ENCODE measurements at places on chromosomes 5 and 9. TPM values are rescaled to one million over a fixed set of nuclear protein-coding genes. Genes with fewer than 3 reads are reported as not detected.

- peak; percentile 15 for DNase-seq
Measured at GRCh38 chr9:23123048-23123632, 676.5 kb downstream of the DMRTA1 start.

HAVCR2 gene
- 0.11 TPM for total RNA-seq

BARHL1 gene
- not detected for total RNA-seq

GRCh38 chr5:16593013-16593412 is 23.8 kb downstream of the RETREG1 start:
- DNase-seq = no peak

EMB gene
- total RNA-seq = 48.4 TPM

IRX4 gene
- 1.2 TPM for total RNA-seq

ECM2 gene
- not detected for total RNA-seq

GRM6 gene
- total RNA-seq = not detected

PPP2R2B gene
- 36.6 TPM for total RNA-seq

PAEP gene
- total RNA-seq = not detected

DNA sequence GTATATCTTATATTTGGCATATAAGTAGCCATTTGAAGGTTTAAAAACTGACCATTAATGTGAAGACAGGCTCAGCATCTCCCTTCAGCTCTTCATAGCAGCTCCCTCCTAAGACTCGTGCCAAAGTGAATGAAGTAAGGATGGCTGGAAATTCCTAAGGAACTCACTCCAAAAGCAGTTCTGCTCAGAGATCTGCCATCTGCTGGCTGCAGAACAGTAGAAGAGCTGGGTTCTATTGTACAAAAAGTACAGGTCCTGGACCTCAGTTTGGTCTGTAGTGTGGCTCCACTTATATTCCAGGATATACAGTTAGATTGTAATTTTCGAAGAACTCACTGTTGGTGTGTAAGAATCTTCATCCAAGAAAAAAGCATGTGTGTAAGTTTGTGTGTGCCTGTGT is 104.9 kb upstream of the RUSC2 start:
- DNase-seq = no peak

GRCh38 chr5:149434162-149435014 is 55.3 kb upstream of the IL17B start:
- DNase-seq = peak; percentile 87

DNA sequence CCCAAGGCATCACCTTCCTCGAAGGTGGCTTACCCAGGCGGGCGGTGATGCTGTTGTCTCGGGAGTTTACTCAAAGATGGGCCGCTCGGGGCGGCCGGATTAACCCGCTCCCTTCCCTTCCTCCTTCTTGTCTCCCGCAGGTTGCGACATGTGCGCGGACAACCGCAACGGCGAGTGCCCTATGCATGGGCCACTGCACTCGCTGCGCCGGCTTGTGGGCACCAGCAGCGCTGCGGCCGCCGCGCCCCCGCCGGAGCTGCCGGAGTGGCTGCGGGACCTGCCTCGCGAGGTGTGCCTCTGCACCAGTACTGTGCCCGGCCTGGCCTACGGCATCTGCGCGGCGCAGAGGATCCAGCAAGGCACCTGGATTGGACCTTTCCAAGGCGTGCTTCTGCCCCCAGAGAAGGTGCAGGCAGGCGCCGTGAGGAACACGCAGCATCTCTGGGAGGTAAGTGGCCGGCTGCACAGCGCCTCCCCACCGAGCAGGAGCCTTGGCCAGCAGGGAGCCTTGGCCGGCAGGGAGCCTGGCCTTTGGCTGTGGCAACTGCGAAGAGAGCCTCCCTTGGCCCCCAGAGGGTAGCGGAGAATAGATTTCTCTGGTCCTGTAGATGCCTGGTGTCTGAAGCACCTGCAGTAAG is 10.6 kb downstream of the PRDM6 start:
- DNase-seq = no peak

CD72 gene
- 4.5 TPM for total RNA-seq

DNA sequence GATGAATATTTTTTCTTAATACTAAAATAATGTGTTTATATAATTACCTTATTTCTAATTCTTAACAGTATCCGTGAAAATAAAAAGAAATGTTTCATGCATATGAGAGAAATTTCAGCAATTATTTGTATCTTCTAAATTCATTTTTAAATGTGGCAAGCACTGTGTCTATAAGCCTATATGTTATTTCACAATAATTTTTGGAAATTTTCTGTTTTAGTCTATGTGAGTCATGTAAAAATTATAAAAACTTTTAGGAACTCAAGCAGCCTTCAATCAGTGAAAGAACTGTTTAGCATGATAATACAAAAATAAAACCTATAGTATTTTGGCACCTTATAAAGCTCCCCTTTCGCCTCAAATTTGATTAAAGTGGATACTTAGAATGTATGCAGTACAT is 96.8 kb downstream of the ZCCHC7 start:
- no peak for DNase-seq

- no peak for DNase-seq
Measured at GRCh38 chr5:96839071-96839592, 31.4 kb upstream of the ERAP1 start.

GRCh38 chr9:124934290-124934689 is 6.6 kb downstream of the GOLGA1 start:
- no peak for DNase-seq

KCNN2 gene
- 18.6 TPM for total RNA-seq

- DNase-seq = no peak
Measured at GRCh38 chr9:90457386-90458190, 185.0 kb downstream of the DIRAS2 start.

DNA sequence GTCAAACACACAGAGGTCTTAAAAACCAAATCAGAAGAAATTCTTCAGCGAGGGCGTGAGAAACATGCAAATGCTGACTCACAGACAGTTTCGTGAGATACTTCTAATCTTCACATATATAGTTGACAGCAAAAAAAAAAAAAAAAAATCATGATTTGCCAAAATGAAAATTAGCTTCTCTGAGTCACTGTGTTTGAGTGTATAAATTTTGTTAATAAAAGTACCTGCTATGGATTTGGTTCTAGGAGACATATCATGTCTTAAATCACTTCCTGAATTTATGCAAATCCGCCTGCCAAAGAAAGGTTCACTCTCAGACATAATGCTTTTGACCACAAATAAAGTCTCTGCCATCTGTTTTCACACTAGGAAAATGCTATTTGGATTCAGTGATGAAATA is 114.3 kb downstream of the SLC1A3 start:
- no peak for DNase-seq

DNA sequence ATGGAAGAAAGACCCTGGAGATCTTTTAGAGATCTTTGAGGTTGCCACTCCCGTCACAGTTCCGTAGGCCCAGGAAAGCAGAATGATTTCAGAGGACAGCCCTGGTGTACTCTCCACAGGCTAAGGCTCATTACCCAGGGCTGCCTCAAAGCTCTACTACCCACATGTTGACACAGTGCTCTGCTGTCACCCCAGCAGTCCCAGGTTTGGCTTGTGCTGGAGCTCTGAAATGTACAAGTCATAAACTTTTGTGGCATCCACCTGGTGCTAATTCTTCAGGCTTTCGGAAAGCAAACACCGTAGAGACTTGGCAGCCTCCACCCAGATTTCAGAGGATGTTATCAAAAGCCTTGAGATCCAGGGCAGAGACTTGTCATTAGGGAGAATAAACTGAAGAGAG is 136.5 kb downstream of the MTRR start:
- DNase-seq = no peak

LCN1 gene
- not detected for total RNA-seq

PCDHB14 gene
- 2.9 TPM for total RNA-seq

DNA sequence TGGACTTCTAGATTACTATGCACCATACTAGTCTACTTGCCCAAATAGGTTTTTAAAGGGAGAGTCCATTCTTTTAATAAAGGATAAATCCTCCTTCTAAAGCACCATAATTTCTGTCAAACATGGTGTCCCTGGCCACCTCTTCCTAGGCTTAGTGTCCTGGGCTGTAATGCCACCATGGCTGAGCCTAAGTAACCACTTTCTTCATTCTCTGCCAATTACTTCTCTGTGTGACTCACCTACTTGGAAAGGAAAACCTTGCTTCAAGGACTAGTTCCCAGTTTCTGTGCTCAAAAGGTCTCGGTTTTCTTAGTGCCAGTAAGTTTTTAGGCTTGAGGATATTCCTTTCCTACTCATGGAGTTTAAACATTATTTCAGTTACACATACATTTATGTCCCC is 273.4 kb downstream of the DENND1A start:
- no peak for DNase-seq

- no peak for DNase-seq
Measured at GRCh38 chr5:54643685-54644106, 126.1 kb downstream of the SNX18 start.

GCNT1 gene
- total RNA-seq = 8.8 TPM

DNA sequence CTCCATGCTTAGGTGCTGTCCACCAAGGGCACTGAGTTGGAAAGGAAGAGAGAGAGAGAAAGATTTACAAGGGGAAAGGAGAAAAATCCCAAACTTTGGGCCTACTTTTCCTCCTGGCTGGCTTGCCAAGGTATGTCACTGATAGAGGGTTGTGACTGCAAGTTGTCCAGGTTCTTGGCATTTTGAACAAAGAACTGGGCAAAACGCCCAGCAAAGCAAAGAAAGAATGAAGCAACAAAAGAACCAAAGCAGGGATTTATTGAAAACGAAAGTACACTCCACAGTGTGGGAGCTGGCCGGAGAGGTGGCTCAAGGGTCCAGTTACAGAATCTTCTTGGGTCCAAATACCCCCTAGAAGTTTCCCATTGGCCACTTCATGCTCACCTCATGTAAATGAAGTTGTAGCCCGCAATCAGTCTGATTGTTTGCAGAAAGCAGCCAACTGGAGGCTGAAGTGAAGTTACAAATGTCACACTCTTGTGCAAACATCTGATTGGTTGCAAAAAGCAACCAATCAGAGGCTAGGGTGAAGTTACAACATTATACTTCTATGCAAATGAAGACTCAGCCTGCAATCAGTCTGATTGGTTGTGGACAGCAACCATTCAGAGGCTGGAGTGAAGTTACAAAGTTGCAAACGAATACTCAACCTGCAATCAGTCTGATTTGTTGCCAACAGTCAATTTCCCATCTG is 263.5 kb downstream of the YTHDC2 start:
- DNase-seq = no peak

CENPP gene
- 9.9 TPM for total RNA-seq

C9orf50 gene
- total RNA-seq = not detected

DNA sequence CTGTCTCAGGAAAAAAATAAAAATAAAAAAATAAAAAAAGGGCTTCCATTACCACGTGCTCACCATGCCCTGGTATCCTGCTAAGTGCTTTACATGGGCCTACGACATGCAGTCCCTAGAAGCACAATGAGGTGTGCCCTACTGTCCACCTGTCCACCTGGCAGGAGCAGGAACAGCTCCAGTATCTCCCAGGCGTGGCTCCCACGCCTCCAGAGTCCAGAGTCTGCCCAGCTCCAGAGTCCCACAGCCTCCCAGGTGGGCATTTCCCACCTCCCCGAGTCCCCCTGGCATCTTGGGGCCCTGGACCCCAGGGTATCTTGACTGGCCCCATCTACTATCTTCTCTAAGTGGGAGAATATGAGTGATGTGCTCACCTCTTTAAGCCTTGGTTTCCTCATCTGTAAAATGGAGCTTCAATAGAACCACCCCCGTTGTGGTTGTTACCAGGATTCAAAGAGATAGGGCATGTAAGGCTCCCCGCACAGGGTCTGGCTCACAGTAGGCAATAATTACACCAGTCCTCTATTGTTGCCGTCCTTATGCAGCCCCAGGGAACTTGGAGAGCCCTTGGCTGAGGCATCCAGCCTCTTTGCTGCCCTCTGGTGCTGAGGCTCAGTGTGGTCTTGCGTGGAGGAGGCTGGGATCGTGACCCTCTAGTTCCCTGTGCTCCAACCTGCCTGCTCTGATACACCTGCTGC is 8.9 kb downstream of the CXCL14 start:
- DNase-seq = peak; percentile 66

GRCh38 chr5:119397518-119398380 is 41.9 kb downstream of the TNFAIP8 start:
- no peak for DNase-seq

GRCh38 chr9:129175825-129176633 is 2.0 kb downstream of the IER5L start:
- DNase-seq = peak; percentile 79

GRCh38 chr5:162068412-162068811 is 839 bp downstream of the GABRG2 start:
- DNase-seq = peak; percentile 88

IFNA13 gene
- total RNA-seq = not detected

DNA sequence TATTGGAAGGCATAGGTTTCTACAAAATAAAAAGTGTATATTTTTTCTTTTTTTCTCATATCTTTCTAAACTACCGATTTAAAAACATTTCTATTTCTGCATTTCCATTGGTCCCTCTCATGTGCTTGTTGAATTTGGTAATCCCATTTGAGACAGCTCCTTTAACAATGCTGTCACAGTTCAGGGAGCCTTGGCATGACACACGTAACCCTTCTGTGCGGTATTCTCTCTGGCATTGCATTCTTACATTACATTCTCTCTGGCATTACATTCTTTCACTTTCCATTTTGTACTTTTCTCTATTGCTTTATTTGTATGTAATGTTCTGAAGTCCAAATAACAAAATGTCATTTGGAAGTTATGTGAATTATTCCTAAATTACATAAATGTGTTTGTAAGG is 150.7 kb upstream of the RASGRF2 start:
- DNase-seq = no peak

- no peak for DNase-seq
Measured at GRCh38 chr5:178291969-178292825, 59.6 kb upstream of the PHYKPL start.

DPP7 gene
- total RNA-seq = 21.2 TPM

- DNase-seq = no peak
Measured at GRCh38 chr5:167945542-167946384, 345.7 kb upstream of the WWC1 start.

DNA sequence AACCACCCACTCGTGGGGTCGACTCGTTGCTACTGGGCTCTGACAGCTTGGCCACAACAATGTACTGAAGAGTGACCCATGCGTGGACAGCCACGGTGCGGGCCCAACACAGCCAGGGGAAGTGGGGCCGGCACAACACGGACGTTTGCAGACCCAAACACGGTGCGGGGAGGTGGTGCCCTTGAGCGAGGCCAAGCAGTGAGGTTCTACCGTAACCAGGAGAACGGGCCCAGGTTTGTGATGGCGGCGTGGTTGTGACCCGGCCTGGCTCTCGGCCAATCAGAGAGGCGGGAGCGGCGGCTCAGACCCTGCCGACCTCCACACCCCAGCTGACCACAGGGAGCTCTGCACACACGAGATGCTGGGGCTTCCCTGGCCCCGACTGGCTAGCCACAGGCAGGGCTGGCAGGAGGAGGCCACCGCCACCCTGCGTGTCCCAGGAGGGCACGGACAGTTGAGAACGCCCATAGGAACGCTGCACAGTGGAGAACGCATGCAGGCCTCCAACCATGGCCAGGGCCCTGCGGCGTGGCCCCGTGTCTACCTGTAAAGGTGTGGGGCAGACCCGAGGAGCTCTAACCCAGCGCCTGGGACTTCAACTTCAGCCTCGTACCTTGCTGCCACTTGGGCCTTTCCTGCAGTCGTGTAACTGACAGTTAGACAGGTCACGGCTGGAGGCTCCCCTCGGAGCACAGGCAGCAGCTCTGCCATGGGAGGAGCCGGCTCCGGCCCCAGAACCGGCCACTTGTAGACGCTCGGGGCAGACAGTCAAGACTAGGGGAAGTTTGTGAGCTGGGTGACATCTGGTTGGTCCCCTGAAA is 13.7 kb downstream of the BRD3 start:
- no peak for DNase-seq

GRCh38 chr5:131513780-131514179 is 121.2 kb downstream of the RAPGEF6 start:
- no peak for DNase-seq

Data from H1 (cell line).